ENCODE measurements at places on chromosomes 3 and 15.

- no peak for DNase-seq
- no peak overlapping the region for H3K4me3 ChIP-seq
- H3K27ac ChIP-seq = no peak overlapping the region
- H3K36me3 ChIP-seq = no peaks in the 10 kb centered on the region
- H3K27me3 ChIP-seq = no peaks in the 10 kb centered on the region
These were observed 250.2 kb downstream of the LPP start for GRCh38 chr3:188404124-188404523.

DNA sequence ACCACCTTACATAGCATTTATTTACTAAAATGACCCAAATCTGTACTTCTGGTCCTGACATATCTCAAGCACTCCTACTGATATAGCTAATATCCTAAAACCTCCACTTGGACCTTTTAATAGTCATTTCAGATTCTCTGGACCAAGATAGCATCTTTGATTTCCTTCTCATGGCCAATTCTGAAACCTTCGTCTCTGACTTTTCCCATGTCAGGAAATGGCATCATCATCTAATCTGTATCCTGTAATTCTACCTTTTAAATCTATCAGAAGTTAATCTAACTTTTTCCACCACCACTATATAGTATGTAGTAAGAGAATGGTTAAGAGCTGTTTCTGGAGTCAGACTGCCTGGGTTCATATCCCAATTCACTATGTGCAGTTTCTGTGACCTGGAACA lies 16.2 kb downstream of the STX19 start:
- DNase-seq = no peak
- H3K4me1 ChIP-seq = no peaks in the 10 kb centered on the region
- H3K27me3 ChIP-seq = no peaks in the 10 kb centered on the region
- H3K27ac ChIP-seq = no peak overlapping the region
- H3K4me3 ChIP-seq = no peak overlapping the region

- peaks cover 16% of the 10 kb centered on the region for H3K4me1 ChIP-seq
- peaks cover 23% of the 10 kb centered on the region for H3K36me3 ChIP-seq
- no peaks in the 10 kb centered on the region for H3K27me3 ChIP-seq
- no peak overlapping the region for H3K4me3 ChIP-seq
- DNase-seq = no peak
- H3K27ac ChIP-seq = no peak overlapping the region
These were observed 17.2 kb downstream of the ATRIP start for GRCh38 chr3:48463703-48464102.

GRCh38 chr3:32303977-32304881 lies 65.7 kb downstream of the CMTM8 start:
- no peak overlapping the region for H3K4me3 ChIP-seq
- H3K27me3 ChIP-seq = no peaks in the 10 kb centered on the region
- no peak overlapping the region for H3K27ac ChIP-seq
- DNase-seq = no peak
- no peaks in the 10 kb centered on the region for H3K36me3 ChIP-seq

DNA sequence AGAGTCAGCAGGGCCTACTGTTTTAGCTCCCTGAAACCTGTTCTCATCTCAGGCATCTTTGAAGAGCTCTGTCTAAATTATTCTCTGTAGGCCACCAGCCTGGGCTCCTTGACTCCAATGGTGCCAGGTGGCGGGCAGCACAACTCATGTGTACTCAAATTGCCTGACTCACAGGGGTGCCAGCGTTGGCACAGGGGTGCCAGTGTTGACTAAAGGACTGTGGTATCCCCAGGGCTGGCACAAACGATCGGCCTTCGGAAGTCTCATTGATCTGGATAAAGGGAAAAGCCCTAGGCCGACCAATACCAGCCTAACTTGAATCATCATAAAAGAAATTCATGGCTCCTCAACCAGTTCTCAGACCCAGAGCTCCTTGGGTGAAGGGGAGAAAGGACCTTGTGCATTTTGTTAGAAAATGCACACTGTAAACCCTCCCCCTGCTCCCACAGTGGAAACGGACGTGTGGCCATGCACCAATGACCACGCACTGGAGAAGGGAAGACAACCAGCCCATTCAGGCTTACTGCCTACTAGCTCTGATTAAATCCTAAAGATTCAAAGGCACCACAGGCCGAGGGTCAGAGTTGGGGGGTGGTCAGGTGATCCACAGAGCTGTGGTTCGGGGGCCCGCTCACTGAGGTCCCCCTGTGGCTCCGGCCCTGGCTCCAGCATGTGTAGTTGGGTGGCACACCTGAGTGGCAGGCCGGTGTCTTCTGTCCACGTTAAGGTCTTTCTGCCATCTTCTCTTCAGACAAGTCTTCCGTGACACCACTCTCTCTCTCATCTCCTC lies 68.9 kb downstream of the NIPA2 start:
- no peaks in the 10 kb centered on the region for H3K4me1 ChIP-seq
- no peak for DNase-seq

- H3K36me3 ChIP-seq = peaks cover 32% of the 10 kb centered on the region
- no peaks in the 10 kb centered on the region for H3K27me3 ChIP-seq
- no peak for DNase-seq
- no peak overlapping the region for H3K27ac ChIP-seq
- H3K4me1 ChIP-seq = peaks cover 18% of the 10 kb centered on the region
These were observed 65.8 kb downstream of the PIK3CB start for GRCh38 chr3:138768946-138769345.

DNA sequence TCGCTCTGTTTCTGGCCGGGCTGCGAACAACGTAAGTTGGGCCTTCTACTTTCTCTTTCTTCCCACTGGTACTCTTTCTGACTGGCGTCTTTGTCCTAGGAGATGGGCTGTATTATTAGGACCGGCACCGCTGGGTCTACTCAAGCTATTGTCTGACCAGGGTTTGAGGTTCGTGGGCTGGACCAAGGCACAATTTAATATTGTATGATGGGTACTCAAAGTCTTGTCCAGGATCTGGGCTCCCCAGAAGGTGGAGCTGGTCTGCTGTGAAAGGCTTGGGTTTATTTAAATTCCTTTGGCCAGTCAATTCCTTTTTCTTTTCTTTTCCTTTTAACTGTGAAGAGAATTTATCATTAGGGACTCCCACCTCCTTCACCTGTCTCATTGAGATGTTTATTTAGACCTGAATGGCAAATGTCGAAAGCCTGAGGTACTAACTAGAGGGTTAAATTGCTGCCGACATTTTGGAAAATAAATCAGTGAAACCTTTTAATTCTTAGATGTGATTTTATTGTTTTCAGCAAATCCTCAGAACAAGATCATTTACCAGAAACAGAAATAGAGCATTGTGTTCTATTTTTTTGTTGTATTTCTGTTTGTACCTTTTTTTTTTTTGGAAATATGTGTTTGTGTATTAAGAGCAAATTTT lies 410 bp downstream of the LRRC49 start:
- peaks cover 21% of the 10 kb centered on the region for H3K4me1 ChIP-seq
- no peaks in the 10 kb centered on the region for H3K27me3 ChIP-seq
- H3K36me3 ChIP-seq = no peaks in the 10 kb centered on the region
- peak overlapping the region; percentile 70 for H3K27ac ChIP-seq

DNA sequence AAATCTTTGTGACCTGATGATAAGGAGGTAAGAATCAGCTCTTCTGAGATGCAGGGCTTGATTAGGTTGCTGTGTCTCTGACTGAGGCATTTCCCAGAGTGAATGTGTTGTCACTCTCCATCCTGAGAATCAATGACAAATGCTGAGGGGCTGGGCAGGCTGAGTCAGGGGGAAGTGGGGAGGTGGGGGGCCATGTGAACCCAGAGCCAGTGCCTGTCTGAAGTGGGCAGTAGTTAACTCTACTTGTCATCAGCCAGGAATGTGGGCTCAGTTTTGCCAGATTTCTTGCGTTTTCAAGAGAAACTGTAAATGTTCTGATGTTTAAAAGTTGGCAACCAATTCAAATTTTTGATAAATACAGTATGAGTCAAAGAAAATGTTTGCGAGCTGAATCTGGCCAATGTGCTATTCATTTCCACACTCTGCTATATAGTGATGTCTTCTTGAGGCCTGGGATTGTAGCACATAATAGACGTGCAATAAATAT lies 3.1 kb upstream of the BNC1 start:
- no peak overlapping the region for H3K4me3 ChIP-seq
- no peak for DNase-seq
- no peak overlapping the region for H3K27ac ChIP-seq
- no peaks in the 10 kb centered on the region for H3K36me3 ChIP-seq
- no peaks in the 10 kb centered on the region for H3K27me3 ChIP-seq
- peaks cover 15% of the 10 kb centered on the region for H3K4me1 ChIP-seq

DNA sequence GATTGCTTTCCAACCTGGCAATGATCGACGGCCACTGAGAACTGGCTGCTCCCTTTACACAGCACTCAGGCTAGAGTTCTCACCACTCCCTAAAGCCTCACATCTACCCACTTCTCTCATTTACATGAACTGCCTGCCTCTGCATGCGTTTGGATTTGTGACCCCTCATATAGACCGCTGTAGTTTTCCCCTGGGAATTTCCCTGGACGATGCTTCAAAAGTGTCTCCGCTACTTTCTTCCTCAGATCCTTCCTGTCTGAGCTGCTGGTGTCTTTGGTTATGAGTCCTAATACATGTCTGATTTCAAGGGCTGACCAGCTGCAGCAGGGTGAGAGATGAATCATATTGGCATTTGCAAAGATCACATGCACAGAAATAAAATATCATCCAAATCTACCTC lies 116.7 kb upstream of the ETV5 start:
- no peaks in the 10 kb centered on the region for H3K4me1 ChIP-seq
- no peak overlapping the region for H3K4me3 ChIP-seq
- H3K27me3 ChIP-seq = no peaks in the 10 kb centered on the region
- DNase-seq = no peak
- H3K36me3 ChIP-seq = no peaks in the 10 kb centered on the region
- no peak overlapping the region for H3K27ac ChIP-seq

DNA sequence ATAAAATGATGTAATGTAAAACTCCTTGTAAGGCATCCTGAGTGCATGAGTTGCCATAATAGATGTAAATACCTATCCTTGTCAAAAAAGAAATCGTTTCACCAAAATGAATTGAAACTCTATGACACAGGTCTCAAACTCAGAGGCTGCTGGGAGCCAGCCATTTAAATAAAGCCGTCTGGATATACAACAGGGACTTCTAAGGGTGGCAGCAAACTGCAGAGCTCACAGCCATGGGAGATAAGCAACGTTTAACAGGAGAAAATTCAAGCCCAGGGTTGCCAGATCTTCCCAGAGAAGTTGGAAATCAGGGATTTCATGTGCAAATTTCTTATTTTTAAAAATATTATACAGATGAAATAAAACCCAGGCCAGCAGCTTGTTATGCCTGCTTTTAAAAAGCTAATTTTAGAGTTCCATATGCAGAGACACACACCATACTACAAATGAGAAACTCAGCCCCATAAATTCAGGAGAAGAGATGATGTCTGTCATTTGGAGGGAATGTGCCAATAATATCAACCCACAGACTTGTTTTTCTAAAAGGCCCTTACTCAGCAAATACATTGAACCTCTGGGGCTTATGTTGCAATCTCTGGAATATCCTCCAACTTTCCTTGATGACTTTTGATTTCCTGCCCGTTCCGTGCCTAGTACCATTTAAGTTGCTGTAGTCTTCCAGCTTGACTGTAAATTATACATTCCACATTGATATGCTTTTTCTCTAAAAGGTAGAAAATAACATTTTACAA lies 75.6 kb downstream of the AQP9 start:
- H3K4me3 ChIP-seq = no peak overlapping the region
- no peaks in the 10 kb centered on the region for H3K4me1 ChIP-seq
- H3K36me3 ChIP-seq = no peaks in the 10 kb centered on the region
- H3K27ac ChIP-seq = no peak overlapping the region

DNA sequence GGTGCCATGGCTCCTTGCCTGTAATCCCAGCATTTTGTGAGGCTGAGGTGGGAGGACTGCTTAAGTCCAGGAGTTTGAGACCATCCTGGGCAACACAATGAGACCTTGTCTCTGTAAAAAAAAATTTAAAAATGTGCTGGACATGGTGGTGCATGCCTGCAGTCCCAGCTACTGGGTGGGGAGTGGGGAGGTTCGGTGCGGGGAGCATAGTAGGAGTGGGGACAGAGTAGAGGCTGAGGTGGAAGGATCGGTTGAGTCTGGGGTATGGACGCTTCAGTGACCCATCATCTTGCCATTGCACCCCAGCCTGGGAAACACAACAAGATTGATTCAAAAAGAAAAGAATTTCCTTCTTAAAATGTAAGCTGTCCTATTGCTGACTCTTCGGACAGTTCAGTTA lies 1490.0 kb upstream of the GBE1 start:
- H3K4me1 ChIP-seq = no peaks in the 10 kb centered on the region
- H3K27me3 ChIP-seq = no peaks in the 10 kb centered on the region
- no peak overlapping the region for H3K4me3 ChIP-seq
- no peaks in the 10 kb centered on the region for H3K36me3 ChIP-seq
- no peak overlapping the region for H3K27ac ChIP-seq

DNA sequence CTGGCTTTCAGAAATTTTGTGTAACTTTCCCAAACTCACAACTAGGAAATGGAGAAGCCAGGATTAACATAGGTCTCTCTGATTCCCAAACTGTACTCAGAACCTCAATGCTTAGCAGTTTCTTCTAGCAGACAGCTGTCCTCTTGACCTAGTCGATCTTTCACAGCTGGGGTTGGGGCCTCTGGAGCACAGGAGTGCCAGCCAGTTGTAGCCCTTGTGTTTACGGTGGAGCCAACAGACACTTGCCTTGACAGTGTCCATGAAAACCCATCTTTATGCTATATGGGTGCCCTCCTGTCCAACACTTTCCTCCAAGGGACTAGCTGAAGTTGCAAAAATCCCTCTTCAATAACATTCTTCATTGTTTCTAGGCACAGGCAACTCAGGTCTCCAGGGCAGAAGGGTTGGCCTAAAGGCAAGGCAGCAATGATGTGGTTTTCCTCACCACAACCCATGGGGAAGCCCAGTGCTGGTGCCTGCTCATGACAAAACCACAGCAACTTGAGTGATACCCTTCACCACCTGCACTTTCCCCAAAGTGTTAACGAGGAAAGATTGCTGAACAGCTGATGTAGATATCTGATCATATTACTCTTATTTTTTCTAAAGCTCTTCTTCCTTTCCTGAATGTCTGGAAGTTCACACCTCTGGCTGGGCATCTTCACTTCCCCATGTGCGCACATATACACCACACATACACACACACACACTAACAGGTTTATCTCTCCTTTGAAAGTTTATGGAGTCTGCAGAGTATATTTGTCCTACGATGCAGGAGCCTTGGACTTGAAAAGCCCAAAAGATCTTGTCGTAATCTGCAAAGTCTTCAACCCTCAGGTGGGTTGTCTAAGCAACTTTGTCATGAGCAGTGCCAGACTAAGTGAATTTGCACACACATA lies 11.0 kb upstream of the KNG1 start:
- DNase-seq = no peak
- no peaks in the 10 kb centered on the region for H3K27me3 ChIP-seq
- H3K4me3 ChIP-seq = no peak overlapping the region
- no peak overlapping the region for H3K27ac ChIP-seq
- no peaks in the 10 kb centered on the region for H3K4me1 ChIP-seq
- H3K36me3 ChIP-seq = no peaks in the 10 kb centered on the region

DNA sequence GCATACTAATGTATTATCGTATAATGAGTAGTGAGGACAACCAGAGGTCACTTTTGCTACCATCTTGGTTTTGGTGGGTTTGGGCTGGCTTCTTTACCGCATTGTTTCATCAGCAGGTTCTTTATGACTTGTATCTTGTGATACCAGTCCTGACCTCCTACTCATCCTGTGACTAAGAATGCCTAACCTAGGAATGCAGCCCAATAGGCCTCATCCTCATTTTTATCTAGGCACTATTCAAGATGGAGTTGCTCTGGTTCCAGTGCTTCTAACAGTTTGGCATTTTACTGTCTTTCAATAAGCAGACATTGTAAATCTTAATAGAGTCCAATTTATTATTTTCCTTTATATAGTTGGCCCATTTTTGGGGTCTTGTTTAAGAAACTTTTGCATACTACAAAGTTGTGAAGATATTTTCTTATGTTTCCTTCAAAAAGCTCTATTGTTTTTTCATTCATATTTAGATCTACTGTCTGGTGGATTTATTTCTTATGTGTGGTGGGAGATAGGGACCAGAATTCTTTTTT lies 60.8 kb upstream of the RNU6-1 start:
- H3K27me3 ChIP-seq = no peaks in the 10 kb centered on the region
- H3K4me3 ChIP-seq = no peak overlapping the region
- no peaks in the 10 kb centered on the region for H3K4me1 ChIP-seq
- no peak for DNase-seq
